ENCODE measurements at places on chromosomes 12 and 14.
A peak's percentile ranks its signal among the peaks of the same experiment; 100 is the strongest.

DNA sequence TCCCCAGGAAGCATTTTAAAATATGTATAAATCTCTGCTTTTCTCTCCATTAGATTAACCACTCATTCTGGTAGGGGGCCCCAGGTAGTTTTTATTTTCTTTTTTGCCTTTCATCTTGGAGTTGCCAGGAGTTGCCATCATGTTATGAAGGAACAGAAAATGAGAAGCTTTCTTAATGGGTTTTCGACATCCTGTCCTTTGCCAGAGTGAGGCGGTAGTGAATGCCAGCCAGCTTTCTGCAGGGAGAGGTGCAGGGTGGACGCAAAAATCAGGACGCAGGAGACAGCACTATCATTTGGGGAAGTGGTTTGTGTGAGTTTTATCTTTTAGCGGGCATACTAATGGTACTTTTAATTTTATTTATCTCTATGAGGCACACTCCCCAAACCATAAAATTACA, 1.7 kb downstream of the RASSF8 start:
- no peak for DNase-seq

GRCh38 chr14:72986857-72987256, 40.0 kb downstream of the ZFYVE1 start:
- no peak for DNase-seq

DNA sequence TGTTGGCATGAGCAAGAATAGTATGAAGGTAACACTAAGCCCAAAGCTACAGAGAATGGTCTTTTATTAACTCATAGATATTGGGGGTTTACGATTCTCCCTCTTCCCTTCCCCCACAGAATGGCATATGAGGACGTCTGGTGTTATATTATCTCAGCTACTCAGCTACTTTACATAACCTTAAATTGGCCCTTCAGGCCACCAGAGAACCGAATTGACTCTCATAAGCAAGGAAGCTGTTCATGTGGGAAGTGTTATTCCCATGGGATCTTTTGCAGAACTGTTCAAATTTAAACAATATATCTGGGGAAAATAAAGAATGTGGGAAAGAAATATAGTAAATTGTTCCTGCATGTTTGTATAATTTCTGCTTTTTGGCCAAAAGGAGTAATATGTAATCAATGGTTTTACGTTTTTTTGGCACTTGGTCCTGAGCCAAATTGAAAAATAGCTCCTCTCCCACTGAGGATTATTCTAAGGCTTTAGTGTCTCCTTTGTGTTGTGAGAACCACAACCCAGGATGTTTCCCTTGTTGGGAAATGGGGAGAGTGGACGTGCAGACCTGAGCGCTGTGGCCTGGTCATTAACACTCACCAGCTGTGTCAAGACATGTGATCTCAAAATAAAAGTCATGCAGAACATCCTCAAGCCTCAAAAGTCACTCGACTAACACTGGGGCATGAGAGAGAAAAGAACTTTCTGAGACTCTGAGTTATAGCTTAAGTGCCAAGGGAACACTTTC, 31.8 kb upstream of the CMAS start:
- DNase-seq, result no peak

DNA sequence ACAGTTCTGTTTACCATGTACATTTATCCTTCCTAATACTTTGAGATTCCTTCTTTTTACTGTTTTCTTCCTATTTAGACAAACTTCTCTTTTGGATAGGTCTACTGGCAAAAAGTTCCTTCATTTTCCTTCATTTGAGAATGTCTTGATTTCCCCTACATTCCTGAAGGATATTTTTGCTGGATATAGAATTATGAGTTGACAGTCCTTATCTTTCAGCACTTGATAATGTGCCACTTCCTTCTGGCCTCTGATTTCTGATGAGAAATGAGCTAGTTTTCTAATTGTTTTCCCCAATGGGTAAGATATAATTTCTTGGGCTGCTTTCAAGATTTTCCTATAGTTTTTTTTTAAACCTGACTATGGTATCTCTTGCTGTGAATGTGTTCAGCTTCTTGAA, 75.6 kb downstream of the CEP83 start:
- no peak for DNase-seq

DNA sequence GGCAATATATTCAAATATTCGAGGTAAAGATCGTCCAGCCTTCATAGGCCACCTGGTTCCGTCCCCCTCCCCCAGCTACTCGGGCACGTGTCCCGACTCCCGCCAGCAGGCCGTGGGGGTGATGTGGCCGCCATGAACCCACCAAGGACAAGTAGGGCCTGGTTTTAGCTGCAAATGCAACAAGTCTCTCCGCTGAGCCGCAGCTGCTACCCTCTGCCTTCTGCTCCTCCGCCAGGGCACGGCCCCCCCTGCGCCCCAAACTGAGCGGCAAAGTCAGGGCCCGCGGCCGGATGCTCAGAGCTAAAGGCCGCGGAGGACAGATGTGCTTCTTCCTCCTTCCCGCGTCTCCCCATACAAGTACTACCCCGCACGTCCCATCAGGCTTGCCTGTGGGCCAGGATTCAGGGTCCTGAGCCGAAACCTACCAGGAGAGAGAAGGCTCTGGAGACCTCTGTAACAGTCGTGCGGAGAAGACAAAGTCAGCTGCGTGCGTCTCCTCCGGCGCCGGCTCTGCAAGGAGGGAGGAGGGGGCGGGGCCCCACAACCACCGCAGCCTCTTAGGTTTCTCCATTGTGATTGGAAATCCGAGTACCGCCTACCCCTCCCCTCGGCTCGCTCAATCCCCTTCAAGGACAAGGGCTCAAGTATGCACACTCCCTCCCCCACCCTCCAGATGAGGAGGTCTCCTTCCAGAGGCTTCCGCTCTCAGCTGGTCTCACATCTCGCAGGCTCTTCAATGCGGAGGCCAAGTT, at the start of gene LDHB:
Gene LDHB (minus strand): TSS at position 517 of the 752 bp plus-strand sequence. CDS start 3,171 bp downstream, outside the sequence.
- peak; percentile 81 for DNase-seq

DNA sequence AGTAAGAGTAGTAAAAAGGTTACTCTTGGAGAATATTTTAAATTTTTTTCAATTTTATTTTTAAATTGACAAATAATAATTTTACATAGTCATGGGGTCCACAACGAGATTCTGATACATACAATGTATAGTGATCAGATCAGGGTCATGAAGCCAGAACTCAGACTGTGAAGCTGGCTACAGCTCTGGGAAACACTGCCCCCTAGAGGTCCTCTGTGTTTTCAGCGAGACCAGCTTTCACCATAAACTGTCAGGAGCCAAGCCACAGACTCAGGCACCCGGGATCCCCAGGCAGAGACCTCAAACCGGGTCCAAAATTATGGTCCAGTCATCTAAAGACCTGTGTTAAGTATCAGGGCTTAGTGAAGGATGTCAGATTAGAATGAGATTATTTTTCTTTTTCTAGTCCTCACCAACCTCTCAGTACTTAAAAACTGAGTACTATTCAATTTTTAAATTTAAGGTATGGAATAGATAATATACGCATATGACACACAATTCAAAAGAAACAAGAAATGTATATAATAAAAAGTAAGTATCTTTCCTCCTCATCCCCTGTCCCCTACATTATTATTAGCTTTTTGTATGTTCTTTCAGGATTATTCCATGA, 397.1 kb downstream of the MDGA2 start:
- DNase-seq, result peak; percentile 22

DNA sequence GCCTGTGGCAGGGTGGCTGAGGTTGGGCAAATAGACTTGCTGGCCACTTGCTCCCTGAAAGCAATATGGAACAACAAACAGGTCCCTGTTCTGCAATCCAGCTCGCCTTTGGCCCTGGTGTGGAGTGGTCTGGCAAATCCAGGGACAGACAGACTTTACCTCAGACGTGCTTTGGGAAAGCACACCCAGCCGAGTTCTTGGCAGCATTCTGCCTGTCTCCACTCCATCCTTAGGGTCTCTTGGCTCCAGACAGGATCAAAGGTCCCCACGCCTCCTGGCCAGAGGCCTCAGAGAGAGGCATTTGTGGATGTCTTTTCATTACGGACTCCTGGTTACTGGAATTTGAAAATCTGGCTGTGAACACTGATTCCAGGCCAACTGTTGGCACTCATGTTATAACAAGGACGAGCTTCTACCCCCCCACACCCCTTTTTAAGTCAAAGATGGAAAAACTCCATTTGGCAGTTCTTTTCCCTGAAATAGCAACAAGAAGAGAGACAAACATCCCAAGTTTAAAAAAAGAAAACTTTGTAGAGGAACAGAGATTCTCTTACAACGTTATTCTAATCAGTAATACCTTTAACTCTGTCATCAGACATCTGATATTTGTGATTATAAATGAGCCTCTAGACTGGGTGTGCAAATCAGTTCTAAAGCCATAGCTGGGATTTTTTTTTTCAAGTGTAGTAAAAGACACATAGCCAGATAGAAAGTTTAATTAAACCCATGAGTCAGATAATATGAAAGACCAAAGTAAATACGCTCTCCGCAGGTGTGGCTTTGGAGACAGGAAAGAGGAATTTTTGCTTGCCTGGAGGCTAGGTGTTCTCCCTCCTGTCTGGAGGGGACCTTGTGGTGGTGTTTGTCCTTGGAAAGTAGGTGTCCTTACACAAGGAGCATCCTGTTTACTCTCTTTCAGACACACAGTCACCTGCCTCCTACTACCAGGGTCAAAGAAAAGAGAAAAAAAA, 60.7 kb downstream of the GALNT8 start:
- no peak for DNase-seq

DNA sequence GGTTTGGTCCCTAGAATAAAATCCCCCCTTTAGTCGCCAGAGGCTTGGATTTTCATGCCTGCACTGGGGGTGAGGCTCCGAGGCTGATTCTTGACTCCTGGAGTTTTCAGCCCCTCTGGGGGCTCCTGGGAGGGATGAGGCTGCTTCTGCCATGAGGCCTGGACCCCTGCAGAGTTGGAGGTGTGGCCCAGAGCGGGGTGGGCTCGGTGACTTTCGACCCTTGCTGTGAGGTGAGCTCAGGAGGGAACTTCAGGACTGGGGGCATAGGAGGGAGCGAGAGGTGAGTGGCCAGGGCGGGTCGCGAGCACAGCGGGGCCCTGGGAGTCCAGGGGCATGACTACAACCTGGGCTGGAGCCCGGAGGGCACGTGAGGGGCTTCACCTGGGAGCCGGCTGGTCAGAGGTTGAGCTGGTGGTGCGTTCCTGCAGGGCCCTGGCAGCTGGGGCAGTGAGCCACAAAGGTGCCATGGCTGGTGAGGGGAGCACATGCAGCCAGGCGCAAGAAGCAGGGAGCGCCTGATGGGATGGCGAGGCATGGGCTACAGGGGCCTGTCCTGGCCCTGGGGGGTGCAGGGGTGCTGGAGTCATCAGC, 168.2 kb downstream of the KIF26A start:
- no peak for DNase-seq

DNA sequence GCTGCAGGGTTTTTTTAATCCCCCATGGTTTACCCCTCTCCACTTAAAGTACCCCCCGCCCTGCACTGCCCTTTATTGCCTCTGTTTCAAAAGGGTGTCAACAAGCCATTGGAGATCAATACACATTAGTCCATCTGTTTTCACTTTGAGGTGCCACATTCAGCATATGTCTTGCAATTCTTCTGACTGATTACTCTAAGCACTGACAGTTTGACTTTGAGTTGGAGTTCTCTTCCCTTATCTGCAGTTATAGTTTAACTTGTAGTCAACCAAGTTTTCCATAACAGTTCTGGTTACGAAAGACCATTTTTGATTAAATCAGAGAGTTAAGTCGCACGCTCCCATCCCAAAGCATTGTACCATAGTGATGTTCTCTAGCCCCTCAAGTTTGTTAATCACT, 260.8 kb upstream of the TBX3 start:
- no peak for DNase-seq

GRCh38 chr12:50013361-50014147, 11.7 kb downstream of the RACGAP1 start:
- DNase-seq, result no peak

- no peak for DNase-seq
Observed at GRCh38 chr12:50016501-50017475, 8.5 kb downstream of the RACGAP1 start.

- no peak for DNase-seq
Observed at GRCh38 chr14:70033561-70033960, 154.3 kb downstream of the SMOC1 start.

DNA sequence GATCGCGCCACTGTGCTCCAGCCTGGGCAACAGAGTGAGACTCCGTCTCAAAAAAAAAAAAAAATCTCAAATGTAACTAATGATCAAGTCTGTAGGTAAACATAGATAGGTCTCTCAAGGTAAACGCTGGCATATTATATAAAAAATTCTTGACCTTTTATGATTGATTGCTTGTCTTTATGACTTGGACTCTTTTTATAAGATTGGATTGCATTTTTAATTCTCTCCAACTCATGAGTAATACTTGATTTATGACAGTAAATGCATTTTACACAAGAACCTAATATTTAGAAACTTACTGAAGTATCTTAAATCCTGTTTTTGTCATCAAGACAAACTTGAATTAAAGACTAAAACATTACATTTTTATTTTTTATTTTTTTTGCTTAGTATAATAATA, 16.1 kb downstream of the ARF6 start:
- DNase-seq, result no peak

DNA sequence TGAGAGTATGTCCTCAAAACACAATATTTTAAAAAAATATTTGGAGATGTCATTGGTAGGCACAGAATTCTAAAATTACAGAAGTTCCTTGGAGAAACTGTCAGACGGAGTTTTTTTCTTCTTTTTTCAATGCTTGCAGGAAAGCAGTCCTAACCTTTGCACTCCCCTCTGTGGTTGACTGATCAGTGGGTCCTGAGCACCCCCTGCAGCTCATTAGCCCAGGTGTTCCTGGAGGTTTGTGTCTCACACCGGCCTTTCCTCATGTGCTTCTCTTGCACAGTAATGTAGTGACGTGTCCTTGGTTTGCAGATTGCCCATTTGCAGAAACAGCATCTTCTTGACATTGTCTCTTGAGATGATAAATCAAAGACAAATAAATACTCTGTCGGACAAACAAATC, 513.0 kb downstream of the TMEM121 start:
- DNase-seq, result peak; percentile 37

DNA sequence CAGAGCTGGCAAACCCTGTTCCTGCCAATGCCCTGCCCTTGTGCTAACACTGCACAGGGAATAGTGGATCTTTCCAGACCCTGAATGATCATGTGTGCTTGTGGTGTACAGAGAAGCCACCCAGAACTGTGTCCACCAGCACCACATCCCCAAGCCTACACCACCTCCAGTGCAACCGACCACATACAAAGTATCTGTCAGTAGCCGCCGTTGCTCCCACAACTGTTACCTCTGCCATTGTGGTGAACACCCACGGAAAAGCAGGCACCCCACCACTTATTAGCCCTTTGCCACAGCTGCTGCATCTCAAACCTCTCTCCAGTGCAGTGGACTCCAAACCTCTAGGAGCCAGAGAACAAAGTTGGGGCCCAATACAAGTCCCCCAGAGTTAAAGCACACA, 1049.6 kb downstream of the TRHDE start:
- no peak for DNase-seq

DNA sequence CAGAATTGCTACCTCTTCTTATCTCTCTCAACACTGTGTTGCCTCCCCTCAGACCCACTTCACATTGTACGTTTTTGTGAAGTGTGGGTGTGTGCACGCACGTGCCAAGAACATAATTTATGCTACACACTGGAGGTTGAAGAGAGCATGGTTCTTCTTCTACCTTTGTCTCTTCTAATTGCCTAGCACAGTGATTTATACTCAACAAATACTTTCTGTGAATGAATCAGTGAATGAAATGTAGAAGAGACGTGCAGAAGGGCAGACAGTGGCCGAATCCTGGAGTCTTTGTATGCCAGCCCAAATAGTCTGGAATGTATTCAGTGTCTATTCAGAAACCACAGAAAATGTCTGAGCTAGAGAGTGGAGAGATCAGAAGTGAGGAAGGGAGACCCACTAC, 4.6 kb upstream of the SAMD4A start:
- DNase-seq, result no peak

- peak; percentile 8 for DNase-seq
Observed at GRCh38 chr14:58298477-58299400, at the start of gene ARID4A. Gene ARID4A (plus strand): TSS chr14:58298555. CDS start chr14:58299855, 1,300 bp downstream.

- no peak for DNase-seq
Observed at GRCh38 chr12:102740141-102740955, 176.7 kb downstream of the PAH start.
